ENCODE measurements at places on chromosomes 16 and 17.
A peak's percentile ranks its signal among the peaks of the same experiment; 100 is the strongest.

DNA sequence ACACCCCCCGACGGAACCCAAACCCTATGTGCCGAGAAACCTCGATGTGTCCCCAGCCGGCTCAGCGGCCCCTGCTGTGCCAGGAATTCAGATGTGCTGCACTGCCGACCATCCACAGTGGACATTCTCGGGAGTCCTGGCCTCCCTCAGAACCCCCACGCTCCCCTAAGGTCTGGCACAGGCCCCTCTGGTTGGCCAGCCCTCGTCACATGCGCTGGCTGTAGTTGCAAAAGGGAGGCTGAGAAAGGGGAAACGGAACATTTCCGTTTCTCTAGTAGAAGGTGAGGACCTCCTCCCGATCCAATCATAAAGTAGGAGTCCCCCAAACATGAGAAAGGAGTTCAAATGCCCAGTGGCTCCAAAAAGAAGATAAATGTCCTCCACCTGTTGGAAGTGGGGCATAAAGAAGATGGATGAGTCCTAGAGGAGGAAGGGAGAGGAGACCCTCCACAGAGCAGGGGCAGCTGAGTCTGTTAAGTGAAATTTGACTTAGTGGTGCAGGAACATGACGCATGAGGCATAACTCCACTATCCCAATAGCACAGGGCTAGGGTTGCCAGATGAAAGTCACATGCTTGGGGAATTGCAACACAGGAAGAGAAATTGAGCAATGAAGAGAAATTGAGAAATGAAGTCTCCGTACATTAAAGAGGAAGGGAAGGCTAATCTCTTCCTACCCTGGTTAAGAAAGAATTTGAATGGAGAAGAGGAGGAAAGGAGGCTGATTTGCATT is 49.3 kb upstream of the WSB1 start:
- peak; percentile 85 for DNase-seq

- no peak for DNase-seq
Measured at GRCh38 chr17:45398800-45399199, 33.9 kb downstream of the ARHGAP27 start.

DNA sequence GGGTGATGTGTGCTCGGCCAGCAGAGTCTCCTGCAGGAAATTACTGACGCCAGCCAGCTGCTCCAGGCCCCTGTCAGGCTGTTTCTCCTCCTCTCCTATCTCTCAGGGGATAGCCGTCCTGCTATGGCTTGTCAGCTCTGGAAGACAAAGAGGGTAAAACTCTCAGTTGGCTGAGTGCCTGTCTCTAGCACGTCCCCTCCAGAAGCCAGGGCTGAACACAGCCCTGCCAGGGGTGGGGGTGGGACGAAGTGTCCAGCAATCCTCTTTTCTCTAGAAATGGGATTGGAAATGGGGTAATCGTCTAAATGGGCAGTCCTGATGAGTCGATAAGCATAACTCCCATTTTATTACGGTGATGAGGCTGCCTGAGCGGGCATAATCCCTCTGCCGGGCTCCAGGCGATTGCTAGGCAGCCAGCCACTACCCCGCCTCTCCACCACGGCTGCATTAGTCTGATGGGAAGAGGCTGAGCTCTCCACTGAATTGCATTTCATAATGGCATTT is 89.1 kb upstream of the GNAO1 start:
- no peak for DNase-seq

GRCh38 chr16:51723036-51723724 is 572.1 kb upstream of the SALL1 start:
- no peak for DNase-seq

DNA sequence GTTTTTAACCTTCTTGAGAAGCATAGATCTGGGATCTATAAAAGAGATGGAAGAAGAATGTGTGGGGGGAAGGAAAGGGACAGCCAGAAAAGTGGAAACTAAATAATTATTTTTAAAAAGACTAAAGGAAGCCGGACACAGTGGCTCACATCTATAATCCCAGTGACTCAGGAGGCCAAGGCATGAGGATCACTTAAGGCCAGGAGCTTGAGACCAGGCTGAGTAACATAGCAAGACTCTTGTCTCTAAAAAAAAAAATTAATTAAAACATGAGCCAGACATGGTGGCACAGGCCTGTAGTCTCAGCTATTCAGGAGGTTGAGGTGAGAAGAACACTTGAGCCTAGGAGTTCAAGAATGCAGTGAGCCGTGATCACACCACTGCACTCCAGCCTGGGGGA is 335.1 kb downstream of the GRIN2A start:
- DNase-seq, result no peak

DNA sequence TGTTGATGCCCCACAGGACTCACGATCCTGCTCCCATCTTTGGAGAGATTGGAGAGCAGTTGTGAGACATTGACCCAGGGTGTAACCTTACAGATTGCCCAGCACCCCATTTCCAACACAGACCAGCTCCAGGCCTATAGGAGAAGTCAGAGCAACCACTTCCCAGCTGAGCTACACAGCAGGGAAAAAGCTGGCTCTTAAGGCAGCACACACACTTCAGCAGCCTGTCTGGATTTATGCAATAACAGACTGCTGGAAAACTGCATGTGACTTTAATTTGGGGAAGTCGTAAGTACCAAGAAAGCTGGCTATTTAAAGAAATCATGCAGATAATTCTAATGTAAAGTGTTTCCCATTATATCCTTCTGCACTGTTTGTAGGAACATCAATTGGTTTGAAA is 30.8 kb downstream of the NOG start:
- no peak for DNase-seq

GRCh38 chr17:11643851-11644250 is 45.6 kb downstream of the DNAH9 start:
- no peak for DNase-seq

GRCh38 chr17:21425321-21425720 is 49.2 kb downstream of the KCNJ12 start:
- no peak for DNase-seq

DNA sequence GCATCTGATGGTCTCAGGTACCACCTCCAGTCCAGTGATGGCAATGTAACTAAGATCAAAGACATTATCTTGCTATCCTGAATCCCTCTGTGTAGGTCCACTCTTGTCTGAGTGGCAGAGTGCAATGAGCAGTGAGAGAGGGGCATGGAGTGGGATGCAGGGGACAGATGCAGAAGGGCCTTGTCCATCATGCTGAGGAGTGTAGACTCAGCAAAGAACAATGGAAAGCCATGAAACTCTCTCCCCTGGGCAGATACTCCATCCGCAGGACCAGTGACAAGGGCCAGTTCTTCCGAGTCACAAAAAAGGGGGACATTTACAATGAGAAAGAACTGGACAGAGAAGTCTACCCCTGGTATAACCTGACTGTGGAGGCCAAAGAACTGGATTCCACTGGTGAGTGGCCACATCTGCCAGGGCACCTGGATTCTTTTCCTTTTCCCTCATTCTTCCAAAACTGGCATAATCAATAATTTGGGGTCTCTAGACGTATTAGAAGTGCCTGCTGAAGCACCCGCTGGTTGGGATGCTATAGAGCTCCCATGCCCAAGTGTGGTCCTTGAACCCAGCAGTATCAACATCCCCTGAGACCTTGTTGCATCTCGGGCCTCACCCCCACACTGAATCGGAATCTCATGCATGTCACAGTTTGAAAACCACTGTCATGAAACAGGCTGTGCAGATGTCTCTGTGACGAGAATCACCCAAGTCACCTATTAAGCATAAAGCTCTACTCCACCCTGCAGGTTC is 29.5 kb downstream of the CDH5 start:
- DNase-seq, result no peak

GRCh38 chr16:86181526-86181925 is 282.6 kb downstream of the IRF8 start:
- DNase-seq, result no peak

GRCh38 chr16:48308535-48308934 is 61.2 kb upstream of the ABCC11 start:
- no peak for DNase-seq

GRCh38 chr17:49708515-49709183 is 885 bp upstream of the SLC35B1 start:
- DNase-seq, result no peak

DNA sequence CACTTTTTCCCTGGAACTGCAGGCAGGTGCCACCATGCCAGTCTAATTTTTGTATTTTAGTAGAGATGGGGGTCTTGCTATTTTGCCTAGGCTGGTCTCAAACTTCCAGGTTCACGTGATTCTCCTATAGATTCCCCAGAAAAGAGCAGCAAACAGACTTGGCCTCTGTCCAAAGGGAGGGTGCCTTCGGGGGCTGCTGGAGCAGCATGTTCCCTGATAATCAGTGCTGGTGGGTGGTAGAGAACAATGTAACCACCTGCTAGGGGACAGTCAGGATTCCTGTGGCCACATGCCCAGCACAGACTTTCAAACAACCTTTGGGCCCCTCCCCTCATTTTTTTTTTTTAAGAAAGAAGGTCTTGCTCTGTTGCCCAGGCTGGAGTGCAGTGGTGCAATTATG is 14.2 kb upstream of the CCNF start:
- DNase-seq, result no peak

DNA sequence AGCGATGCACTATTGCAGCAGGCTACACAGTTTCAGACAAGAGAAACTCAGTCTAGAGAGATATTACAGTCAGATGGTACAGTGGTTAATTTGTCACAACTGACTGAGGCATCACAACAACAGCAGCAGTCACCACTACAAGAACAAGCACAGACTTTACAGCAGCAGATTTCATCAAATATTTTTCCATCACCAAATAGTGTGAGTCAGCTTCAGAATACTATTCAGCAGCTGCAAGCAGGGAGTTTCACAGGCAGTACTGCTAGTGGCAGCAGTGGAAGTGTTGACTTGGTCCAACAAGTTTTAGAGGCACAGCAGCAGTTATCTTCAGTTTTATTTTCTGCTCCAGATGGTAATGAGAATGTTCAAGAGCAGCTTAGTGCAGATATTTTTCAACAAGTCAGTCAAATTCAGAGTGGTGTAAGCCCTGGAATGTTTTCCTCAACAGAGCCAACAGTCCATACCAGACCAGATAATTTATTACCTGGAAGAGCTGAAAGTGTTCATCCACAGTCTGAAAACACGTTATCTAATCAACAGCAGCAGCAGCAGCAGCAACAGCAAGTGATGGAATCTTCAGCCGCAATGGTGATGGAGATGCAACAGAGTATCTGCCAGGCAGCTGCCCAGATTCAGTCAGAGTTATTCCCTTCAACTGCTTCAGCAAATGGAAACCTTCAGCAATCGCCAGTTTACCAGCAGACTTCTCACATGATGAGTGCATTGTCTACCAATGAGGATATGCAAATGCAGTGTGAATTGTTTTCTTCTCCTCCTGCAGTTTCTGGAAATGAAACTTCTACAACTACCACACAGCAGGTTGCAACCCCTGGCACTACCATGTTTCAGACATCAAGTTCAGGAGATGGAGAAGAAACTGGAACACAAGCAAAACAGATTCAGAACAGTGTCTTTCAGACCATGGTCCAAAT is 34.1 kb downstream of the NQO1 start:
- DNase-seq, result no peak

- DNase-seq, result peak; percentile 18
Measured at GRCh38 chr17:49830605-49831004, 17.3 kb downstream of the TAC4 start.

DNA sequence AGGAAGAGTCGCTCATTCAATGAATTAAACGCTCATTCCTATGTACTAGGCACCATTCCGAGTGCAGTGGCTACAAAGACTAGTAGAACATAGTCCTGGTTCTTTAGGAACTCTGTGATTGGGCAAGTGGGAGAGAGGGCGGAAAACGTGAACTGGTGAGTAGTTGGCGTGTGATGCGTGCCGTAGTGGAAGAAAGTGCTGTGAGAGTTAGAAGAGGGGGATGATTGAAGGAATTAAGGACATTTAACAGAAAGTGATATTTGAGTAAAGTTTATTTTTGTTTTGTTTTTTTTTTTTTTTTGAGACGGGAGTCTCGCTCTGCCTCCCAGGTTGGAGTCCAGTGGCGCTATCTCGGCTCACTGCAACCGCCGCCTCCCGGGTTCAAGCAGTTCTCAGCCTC is 7.9 kb upstream of the SLFN14 start:
- no peak for DNase-seq

GRCh38 chr17:35879773-35880654 is at the start of gene CCL5:
Gene CCL5, minus strand, starts transcription at chr17:35880360.
- no peak for DNase-seq

DNA sequence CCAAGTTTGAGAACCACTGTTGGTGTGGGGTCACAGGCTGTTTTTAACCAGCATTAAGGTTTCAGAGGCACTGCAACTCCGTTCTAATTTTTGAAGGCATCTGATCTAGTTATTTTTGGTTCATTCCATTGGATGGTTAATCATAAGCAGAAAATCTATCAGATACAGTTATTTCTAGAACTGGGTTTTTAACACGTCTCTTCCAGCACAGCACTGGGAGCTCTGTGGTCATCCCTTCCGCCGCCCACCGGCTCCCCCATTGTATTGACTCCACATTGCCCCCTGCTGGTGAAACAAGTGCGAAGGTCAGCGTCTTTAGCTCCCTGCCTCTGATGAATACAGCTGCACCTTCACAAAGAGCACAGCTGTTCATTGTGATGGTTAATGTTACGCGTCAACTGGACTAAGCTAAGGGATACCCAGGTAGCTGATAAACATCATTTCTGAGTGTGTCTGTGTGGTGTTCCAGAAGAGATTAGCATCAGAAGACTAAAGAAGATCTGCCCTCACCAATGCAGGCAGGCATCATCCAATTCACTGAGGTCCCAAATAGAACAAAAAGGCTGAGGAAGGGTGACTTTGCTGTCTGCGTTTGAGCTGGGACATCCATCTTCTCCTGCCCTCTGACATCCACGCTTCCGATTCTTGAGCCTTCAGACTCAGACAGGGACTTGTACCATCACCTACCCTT is 8.5 kb downstream of the CCL18 start:
- no peak for DNase-seq

DNA sequence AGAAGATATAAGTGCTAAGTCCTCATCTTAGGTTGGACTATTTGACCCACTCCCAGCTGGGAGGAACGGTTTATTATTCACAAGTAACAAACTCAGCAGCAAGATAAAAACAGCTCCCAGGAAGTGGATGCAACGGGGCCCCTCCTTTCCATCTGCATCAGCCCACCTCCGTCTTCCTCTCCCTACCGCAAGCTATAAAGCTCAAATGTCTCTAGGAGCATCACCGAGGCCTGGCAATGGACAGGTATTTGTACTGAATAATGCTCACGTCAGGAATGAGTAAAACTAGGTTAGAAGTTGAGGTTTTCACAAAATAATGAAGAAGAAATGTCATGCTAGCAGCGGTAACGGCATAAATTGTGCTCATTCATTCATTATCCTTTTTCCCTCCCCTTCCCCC is 408.7 kb upstream of the PSMD7 start:
- no peak for DNase-seq

DNA sequence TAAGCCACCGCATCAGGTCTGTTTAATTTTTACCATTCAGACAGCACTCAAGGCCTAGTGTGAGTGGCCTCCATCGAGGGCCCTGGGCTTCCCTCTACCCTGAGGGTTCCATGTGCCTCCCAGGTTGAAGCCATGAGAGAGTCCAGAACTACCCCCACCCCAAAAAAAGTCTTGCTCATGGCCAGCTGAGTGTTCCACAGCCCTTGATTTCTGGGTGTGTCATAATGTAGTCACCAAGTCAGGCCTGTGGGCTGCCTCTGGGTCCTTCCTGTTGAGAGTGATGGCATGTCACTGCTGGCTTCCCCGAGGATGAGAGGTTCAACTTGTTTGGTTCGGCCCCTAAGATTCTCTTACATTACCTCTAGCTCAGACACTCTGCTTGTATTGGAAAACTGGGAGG is 100.6 kb downstream of the PITPNC1 start:
- DNase-seq, result no peak
